ENCODE measurements at places on chromosomes 4 and X.

DNA sequence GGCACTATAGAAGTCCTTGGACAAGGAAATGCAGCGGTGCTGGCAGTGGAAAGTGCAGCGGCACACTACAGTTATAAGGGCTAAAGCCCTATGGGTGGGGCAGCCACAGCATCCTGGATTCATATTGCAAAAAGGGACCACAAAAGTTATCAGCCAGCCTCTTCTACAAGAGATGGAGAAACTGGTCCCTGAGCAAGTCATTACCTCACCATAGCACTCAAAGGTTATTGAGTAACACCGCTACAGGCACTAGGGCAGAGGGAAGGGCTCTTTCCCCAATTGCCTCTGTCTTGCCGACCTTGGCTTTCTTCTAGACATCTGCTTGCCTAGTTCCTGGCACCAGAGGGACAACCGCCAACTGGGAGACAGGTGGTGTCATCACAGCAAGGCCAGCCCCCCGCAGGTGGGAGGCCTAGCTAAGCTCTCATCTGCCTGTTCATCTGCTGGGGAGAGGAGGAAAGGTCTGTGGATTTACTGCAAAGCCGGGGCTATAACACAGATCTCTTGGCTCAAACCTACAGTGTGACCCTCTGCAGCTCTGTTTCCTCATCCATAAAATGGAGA, 600.0 kb downstream of the BCOR start:
- DNase-seq, result peak; percentile 62

DNA sequence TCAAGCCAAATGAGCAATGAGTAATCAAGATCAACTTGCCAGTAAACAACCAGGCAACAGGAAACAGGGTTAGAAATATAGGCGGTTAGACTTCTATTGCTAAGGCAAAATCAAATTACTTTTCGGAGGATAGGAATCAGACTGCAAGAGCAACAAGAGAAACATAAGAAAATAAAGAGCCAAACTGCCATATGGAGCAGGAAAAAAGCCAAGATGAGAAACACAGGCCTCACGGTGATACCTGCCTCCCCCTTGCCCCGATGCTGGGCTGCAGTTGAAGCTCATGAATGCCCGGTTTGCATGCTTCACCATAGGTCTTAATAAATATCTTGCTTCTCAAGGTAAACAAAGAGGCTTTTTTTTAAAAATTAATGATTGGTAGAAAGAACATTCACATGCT, 158.4 kb upstream of the MAGEC2 start:
- no peak for DNase-seq

- no peak for DNase-seq
These were observed 248.1 kb downstream of the EVC2 start for GRCh38 chr4:5460106-5460801.

DNA sequence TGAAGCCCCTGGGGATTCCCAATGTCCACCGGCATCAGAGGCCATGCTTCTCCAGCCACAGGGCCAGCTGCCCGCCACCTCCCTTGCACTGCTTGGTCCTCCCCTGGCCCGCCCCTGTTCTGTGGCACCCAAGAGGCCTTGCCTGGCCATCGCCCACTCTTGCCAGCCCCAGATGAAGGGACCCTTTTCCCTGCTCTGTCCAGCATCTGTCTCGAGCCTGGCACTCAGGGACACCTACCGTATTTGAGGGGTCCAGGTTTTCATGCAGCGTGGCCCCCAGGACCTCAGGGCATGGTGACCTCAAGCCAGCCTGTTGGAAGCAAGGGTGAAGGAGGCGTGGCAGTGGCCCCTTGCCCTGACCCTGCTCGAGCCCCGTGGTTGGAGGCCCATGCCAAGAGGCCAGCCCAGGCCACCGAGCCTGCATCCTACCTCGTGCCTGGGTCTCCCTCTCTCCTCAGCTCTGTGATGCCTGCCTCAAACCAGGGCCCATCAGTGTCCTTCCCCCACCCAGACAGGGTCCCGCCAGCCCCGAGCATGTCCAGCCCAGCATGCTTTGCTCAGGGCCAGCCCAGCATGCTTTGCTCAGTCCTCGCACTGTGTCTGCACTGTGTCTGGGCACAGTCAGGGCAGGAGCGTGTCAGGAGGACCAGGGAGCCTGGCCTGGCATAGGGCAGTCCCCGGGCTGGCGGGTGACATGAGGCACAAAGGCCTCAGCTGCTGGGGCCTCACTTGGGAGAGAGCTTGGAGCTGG, 14.3 kb upstream of the FGFR3 start:
- DNase-seq, result no peak

DNA sequence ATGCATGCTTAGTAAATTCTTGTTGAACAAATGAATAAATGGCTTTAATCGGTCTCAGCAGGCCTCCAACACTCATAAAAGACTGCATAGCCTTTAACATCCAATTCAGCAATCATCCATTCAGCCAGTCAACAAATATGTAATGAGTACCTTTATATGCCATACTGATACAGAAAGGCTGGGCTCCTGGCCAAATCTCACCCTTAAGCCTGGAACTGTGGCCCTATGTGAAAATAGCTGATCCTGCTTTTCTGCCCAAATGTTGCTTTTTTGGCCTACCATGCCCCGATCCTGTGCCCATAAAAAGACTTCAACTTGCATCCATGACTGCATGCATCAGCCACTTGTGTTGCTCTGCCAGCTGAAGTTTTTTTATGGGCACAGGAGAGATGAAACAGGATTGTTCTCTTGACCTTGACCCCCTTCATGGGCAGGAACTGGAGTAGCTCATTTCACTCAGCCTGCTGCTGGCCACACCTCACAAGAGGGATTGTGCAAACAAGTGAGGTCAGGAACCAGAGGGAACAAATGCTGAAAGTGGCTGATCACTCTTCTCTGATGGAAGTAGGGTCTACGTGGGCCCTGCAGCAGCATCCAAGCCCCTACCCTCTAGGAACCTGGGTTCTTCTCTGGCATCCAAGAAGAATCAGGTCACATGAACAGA, 75.6 kb downstream of the NPY1R start:
- no peak for DNase-seq

Measured in MV-4-11 (cell line).